ENCODE measurements at places on chromosomes 12 and 14.

- DNase-seq, result no peak
Measured at GRCh38 chr12:102436867-102437266, 43.5 kb downstream of the IGF1 start.

DNA sequence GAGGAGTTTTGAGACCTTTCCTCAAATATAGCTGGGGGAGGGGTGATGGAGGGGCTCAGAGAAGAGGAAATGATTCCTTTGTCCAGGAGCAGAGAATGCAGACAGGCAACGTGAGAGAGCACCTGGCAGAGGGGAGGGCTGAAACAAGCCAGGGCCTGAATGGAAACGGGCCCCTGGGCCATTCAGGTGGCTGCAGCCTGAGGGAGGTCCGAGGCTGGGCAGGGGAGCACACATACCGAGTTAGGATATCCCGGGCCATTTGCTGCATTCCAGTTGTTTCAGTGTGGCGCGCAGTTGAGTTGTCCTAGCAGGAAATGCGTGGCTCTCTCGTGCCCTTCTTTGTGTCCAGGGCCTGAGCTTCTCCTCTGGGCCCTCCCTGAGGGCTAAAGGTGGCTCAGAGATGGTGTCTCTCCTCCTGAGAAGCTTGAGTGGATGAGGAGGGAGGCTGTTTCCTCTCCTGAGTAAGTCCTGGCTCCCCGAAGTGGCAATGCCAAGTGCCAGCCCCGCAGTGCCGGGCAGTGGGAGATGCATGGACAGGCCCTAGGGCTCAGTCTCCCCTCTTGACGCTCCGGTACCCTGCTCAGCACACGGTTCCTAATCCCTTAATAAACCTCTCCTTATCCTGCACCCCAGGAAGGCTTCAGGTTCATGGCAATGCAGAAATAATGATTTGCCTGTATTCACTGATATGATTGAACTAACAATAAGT is 85.5 kb upstream of the VRK1 start:
- DNase-seq, result no peak

DNA sequence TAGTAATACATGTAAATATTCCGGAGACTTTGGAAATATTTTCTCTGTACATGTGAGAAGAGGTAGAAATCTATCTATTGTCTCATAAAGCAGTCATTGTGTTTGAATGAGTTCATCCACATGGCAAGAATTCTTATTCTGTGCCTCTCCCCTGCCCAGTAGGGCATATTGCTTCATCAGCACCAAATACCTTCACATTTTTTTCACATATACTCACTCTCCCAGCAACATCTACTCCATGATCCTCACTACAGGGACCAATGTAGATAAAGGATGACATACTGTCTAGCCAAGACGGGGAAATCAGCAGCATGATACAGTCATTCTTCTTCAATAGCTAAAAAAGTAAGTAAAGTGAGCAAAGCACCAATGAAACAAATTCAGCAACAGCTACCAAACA is 1.3 kb upstream of the TAS2R14 start:
- DNase-seq, result no peak

DNA sequence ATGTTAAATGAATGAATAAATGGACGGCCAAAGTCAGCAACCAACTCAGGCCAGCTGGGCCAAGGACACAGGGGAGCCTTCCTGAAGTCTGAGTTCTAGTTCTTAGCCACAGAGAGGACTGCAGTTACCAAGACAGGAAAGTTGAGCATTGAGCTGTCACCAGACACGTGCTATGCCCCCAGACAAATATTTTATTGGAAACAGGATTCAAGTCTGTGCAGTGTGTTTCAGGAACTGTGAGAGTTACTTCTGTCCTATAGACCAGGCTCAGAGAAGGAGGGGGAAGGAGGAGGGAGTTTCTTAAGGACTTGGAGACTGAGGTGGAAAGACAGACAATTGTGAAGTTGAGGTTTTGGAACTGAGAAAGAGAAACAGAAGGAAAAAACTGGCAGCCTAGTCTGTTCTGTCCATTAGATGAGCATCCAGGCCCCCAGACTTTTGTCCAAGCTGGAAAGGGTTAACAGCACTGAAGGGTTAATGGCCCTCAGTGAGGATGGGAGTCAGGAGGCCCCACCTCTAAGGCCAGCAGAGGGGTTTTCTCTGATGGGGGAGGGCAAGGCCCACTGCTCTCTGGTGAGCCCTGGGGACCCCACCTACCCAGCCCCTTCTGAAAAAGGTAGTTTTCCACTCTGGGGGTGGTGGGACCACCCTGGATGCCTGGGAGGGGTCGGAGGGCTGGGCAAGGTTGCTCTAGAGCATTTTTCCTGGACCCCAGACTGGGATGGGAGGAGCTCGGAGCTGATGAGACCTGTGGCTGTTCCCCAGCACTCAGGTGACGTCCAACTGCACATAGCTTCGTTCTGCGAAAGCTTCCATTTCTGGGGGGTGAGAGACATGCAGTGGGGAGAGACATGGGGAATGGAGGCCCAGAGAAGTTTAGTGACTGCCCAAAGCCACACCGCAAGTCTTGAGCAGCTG is 6.9 kb upstream of the CMKLR1 start:
- DNase-seq, result no peak

- DNase-seq, result no peak
Measured at GRCh38 chr12:94033784-94034183, 114.6 kb upstream of the PLXNC1 start.

Measured in brain pericyte (primary cell).